ENCODE measurements at places on chromosomes 1 and 21.

- no peak for DNase-seq
Observed at GRCh38 chr1:184002071-184002470, 35.5 kb downstream of the COLGALT2 start.

DNA sequence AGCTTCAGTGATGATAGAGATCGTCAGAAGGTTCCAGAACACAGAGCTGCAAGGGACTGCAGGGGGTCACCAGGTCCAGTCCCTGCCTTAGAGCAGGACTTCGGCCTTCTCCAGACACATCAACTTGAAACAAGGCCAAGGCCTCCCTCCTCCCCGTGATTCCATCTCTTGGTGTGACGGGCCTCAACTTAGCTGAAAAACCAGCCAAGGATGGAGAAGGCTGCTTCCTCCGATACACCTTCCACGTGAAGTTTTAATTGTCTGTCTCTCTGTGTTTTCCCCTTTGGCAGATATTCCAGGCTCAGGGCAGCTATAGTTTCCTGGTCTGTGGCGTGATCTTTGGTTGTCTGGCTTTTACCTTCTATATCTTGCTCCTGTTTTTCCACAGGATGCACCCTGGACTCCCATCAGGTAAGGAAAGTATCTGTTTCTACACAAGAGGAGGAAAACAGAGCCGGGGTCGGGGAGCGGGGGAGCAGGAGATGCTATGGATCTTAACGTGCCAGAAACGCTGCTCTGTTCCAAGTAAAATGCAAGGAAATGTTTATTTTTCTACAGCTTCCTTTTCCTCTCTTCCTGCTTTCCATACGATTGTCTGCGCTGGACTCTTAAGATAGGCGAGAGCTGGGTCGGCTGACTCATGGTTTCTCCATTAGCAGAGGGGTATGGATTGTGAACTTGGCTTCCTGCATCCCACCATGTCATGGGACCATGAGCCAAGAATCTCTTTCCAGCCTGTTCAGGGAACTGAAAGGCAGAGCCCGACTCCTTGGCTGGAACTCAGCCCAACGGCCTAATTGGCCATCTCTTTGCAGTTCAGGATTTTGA lies 32.8 kb downstream of the ELK4 start:
- DNase-seq = no peak

GRCh38 chr1:225476538-225476988 lies 48.7 kb upstream of the LBR start:
- no peak for DNase-seq

DNA sequence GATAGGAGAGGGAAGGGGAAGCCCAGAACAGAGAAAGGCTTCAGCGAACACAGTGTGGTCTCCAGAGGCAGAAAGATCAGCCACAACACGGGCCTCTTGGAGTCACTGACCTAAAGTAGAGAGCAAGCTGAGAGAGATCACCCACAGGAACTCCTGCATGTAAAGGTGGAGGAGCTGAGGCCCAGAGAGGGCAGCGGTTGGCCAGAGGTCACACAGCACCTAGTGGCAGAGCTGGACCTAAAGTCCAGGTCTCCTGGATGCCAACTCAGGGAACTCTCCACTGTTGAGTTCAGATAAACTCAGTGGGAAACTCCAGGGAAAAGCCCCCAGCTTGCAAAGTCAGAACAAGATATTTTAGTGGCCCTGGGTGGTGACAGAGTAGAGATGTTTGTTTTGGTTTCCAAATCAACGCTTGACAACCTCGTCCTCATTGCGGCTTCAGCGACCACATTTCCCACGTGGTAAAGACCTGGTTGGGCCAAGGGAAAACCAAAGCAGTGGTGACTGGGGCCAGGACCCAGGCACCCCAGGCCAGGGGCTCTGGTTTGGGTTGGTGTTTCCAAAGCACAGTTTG lies 4.6 kb downstream of the IFFO2 start:
- DNase-seq = peak; percentile 75

DNA sequence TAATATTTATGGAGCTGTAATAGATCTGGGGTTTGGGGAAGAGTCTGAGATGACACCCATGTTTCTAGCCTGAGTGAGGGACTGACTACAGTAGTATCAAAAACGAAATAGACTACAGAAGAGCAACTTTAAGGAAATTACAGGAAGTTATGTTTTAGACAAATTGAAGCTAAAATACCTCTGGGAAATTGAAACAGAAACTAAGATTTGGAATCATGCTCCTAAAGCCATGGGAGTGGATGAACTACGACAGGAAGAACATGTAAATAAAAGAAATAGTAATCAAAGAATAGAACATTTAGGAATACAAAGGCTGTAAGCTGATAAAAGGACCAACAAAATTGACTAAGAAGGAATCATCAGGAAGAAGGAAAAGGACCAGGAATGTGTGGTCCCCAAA lies 68.9 kb downstream of the KIAA0319L start:
- no peak for DNase-seq

GRCh38 chr1:119634016-119634415 lies 14.1 kb downstream of the ZNF697 start:
- no peak for DNase-seq

Data from T-helper 22 cell (primary cell).